ENCODE measurements at places on chromosomes 5 and 9. TPM values are rescaled to one million over a fixed set of nuclear protein-coding genes. Genes with fewer than 3 reads are reported as not detected.
A peak's percentile ranks its signal among the peaks of the same experiment; 100 is the strongest.

Gene RELL2
- 1.1 TPM for total RNA-seq

Gene ZNF189
- 26.0 TPM for total RNA-seq

Gene CNTFR
- 7.5 TPM for total RNA-seq

Gene TRPM3
- total RNA-seq = 2.3 TPM

Gene BTNL3
- not detected for total RNA-seq

Gene AGXT2
- total RNA-seq = not detected

Gene ITGA2
- 36.5 TPM for total RNA-seq

Gene GFPT2
- total RNA-seq = 7.5 TPM

Gene COL5A1
- 349 TPM for total RNA-seq

DNA sequence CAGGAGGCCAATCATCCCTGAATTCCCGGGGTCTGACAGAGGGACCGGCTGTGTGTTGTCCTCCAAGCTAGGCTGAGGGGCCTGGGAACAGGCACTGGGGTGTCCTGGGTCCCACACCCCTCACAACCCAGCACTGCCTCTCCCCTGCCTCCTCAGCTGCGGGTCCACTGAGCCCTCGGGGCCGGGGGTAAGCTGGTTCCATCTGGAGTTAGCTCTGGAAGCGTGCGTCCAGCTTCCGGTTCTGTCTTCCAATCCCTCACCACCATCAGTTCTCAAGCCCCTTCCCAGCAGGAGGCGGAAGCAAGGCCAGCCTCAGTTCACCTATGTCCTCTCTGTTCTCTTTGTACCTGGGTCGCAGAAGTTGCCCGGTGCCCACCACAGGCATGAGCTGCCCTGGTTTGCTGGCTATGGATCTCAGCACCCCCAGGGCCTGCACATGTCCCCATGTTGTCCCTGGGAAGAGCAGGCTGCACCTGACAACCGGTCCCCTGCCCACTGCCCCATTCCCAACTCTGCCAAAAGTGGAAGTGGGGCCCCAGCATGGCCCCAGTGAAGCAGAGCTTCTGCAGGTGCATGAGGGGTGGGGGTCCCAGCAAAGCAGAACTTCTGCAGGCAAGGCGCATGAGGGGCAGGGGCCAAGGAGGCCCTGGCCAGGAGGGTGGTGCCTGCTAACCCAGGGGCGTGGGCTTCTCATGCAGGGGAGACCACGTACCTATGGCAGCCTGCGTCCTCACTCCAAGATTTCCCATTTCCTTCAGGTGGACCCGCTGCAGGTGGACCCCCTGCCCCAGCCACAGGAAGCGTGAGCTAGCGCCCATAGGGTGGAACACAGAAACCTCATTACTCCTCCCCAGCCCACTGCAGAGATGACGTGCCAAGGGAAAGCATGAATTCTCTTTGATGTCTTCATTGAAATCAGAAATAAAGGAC, 111.9 kb downstream of the ZNF354C start:
- no peak for DNase-seq

GRCh38 chr9:108750661-108751215, 105.0 kb downstream of the ACTL7B start:
- no peak for DNase-seq

DNA sequence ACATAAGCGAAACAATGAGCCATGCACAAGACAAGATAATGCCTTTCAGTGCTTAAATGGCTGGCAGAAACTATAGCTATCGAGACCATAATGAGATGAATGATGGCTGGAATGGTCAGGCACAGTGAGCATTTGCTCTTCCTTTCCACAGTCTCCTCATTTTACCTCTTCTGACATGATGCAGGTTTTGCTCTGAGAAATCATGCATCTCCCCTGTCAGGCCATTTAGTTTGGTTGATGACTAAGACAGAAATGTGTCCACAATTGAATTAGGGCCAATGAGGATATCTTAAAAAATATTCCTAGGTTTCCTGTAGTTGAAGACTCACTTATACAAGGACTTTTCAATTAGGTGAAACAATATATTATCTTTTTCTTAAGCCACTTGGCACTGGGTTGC, 475.1 kb downstream of the TMEM232 start:
- no peak for DNase-seq

DNA sequence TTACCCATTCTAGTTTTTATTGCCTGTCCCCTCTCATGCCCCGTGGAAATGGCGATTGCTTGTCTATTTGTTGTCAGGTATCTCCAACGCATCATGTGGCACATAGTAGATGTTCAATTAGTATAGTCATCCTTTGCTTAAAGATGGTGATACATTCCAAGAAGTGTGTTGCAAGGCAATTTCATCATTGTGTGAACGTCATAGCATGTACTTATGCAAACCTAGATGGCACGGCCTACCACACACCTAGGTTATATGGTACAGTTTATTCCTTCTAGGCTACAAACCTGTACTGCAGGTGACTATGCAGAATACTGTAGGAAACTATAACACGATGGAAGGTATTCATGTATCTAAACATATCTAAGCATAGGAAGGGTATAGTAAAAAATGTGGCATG, 163.9 kb upstream of the DAPK1 start:
- no peak for DNase-seq

GRCh38 chr5:178278358-178279023, 45.9 kb upstream of the PHYKPL start:
- no peak for DNase-seq

GRCh38 chr9:3835393-3835792, 309.6 kb upstream of the RFX3 start:
- DNase-seq = no peak

- DNase-seq = no peak
Measured at GRCh38 chr5:123460296-123460729, 37.1 kb upstream of the CEP120 start.

DNA sequence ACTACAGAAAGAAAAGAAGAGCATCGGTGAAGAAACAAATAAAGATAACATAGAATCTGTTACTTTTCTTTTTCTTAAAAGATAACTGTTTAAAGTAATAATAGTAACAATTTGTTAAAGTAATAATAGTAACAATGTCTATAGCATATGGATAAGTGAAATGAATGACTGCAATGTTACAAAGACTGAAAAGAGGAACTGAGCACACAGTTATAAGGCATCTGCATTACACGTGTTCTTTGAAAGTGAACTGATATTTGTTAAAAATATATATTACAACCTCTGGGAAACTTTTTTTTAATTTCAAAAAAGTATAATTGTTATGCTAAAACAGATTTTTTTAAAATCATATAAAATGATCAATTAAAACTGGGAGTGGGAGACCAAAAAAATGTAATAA, 88.4 kb upstream of the FST start:
- DNase-seq = no peak

- peak; percentile 47 for DNase-seq
Measured at GRCh38 chr5:172640822-172641358, at the start of gene NEURL1B. TSS of gene NEURL1B (plus strand) at chr5:172641263. CDS start at chr5:172641407, 144 bp downstream.

- no peak for DNase-seq
Measured at GRCh38 chr9:89109666-89110065, 69.0 kb downstream of the SHC3 start.

GRCh38 chr5:53418409-53418808, 62.0 kb upstream of the FST start:
- DNase-seq = no peak

DNA sequence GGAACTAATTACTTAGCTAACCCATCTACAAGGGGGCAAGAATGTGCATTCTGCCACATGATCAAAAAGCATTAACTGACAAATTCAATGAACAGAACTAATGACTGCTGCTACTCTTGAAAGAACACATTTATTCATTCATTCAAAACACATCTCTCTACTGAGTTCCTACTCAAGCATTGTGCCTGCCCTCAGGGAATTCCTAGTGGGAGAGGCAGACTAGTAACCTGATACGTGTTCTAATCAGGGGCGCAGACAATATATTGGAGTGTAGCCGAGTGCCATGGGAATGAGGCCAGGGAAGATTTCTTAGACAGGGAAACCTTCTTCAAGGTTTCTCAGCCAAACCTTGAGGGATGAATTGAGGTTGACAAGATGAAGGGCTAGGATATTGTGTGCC, 56.7 kb upstream of the PAPPA start:
- no peak for DNase-seq

DNA sequence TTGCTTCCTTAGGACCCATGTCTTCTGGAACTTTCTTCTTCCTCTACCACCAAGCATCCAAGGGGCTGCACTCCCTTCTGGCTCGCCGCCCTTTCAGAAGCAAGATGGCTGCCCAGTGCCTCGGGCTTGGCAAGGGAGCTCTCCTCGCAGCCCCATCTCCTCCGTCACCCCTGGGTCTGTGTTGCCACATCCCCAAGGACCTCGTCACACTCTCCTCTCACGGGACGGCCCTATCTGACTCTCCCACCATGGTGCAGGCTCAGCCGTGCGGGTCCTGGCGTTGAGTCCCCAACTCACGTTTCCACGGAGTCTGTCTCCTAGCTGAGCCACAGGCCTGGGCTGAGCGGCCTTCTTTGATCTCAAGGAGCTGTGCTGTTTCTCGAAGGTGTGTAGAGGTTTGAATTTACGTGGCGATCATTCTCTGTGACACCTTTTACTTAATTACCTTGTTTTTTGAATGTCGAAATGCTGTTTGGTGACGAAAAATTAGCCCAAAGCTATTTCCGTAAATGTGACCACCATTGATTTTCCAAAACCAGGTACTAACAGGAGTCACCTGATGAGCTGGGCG, 15.0 kb upstream of the SCGB3A1 start:
- no peak for DNase-seq

- no peak for DNase-seq
Measured at GRCh38 chr5:173228639-173229381, 6.2 kb downstream of the NKX2-5 start.

- peak; percentile 30 for DNase-seq
Measured at GRCh38 chr5:151772029-151772845, 483 bp downstream of the G3BP1 start.

DNA sequence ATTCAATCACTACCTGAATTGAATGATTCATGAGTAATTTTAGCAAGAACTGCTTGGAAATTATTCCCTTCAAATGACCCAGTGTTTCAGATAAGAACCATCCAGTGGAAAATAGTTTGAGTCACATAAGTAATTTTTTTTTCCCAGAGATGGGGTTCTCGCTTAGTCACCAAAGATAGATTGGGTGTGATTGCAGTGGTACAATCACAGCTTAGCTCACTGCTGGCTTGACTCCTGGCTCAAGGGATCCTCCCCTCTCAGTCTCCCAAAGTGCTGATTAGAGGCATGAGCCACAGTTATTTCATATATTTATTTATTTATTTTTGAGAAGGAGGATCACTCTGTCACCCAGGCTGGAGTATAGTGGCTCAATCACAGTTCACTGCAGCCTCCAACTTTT, 574.5 kb upstream of the ARRDC3 start:
- no peak for DNase-seq

DNA sequence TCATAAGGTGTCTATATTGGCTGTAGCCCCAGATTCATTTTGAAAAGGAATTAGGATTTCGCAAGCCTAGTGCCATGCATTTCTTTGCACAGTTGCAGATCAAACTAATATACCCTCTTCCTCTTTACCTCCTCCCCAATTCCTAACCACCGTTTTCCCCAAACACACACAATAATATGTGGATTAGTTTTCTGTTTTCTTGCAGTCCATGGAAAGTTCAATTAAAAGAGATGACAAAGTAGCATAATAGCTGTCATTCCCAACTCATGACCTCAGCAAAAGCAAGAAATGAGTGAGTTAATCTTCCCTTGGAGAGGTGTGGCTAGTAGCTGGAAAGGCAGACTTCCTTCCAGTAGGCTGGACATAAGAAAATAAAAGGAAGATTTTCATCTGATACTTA, 349.1 kb downstream of the TMEM232 start:
- DNase-seq = no peak

- DNase-seq = peak; percentile 90
Measured at GRCh38 chr5:98110282-98110691, 663.2 kb upstream of the RGMB start.

DNA sequence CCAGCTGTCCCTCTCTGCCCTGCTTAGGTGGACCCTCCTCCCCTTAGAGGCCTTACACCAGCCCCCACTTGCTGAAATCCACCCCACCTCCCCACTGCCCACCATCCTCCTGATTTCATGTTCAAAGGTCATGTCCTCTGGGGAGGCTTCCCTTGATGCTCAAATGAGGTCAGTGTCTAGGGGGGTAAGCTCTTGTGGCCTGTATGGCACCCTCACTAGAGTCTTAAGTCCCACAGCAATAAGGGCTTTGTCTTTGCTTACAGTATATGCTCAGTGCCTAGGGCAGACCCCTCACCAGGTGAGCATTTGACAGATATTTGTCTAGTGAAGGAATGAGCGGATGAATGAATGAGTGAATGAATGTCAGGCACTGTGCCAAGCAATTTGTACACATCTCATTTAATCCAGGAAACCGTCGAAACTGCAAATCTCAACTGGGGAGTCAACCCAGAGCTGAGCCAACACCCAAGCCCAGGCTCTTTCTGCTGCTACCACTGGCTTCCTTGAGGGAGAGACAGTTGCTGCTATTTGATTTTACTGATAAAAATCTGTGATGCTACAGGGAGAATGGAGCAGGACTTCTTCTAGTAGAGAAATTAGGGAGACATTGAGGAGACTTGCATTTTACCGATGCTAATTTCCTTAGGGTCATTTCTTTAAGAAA, 101.9 kb downstream of the IQGAP2 start:
- no peak for DNase-seq

- no peak for DNase-seq
Measured at GRCh38 chr9:93318480-93318879, 133.0 kb upstream of the FAM120A start.

GRCh38 chr5:16863469-16863946, 72.6 kb downstream of the MYO10 start:
- DNase-seq = no peak

GRCh38 chr5:67677422-67677970, 480.9 kb upstream of the CD180 start:
- DNase-seq = no peak

GRCh38 chr9:107218829-107219485, 64.1 kb upstream of the RAD23B start:
- no peak for DNase-seq

DNA sequence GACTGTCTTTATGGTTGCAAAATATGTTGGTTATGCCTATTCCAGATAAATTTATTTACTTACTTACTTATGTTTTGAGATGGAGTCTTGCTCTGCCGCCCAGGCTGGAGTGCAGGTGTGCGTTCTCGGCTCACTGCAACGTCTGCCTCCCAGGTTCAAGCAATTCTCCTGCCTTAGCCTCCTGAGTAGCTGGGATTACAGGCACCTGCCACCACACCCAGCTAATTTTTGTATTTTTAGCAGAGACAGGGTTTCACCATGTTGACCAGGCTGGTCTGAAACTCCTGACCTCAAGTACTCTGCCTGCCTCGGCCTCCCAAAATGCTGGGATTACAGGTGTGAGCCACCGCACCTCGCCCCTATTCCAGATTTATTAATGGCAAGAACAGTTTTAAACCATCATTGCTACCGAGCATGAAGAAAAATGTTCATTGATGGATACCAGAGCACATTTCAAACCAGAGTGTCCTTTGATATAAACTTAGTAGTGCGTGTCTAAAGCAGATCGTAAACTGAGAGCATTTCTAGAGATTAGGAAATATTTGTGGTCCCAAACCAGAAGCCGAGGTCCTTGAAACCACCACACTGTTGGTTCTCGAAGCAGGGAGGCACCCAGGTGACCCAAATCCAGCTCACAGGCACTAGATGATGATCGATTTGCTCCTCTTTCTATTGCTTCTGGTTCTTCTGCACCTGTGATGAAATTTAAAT, 85.2 kb downstream of the GRAMD2B start:
- DNase-seq = no peak

GRCh38 chr5:41851116-41851515, 19.1 kb downstream of the OXCT1 start:
- DNase-seq = no peak

All from skin of body (tissue), 3 donors.